Activated CD4-positive, CD25-positive, alpha-beta regulatory T cell treated with anti-CD3 and anti-CD28 coated beads, Interleukin-2, amount 50 U/mL, for 24 hours (primary cell): ENCODE measurements at places on chromosomes 4 and X.

DNA sequence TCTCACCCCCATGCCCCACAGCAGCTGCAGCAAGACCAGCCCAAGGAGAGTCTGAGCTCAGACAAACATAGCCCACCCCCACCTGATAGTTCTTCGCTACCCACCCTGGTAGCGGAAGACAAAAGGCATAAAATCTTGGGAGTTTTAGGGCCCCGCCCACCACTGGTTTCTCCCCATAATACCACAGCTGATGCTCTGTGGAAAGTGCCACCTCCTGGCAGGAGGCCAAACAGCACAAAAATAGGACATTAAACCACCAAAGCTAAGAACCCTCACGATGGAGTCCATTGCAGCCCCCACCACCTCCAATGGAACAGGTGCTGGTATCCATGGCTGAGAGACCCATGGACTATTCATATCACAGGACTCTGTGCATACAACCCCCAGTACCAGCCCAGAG, 226.7 kb downstream of the SNCA start:
- ATAC-seq: no peak

DNA sequence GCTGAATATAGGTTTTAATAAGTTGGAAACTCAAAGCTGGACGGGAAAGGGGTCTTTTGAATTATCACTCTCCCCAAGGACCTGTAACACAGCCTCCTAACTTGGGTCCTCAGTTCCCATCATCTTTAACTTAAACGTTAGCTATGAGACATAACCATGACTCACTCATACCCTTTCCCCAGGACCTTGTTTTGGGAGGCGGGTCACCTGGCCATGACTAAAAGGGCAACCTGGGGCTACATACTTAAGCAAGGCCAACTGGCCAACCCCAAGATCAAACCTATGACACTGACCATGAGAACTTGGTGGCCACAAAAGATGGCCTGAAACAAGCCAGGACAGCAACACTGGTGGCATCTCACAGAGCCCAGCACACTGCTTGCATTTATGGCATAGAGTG, 89.0 kb downstream of the SH3KBP1 start:
- peak; percentile 50 for ATAC-seq

DNA sequence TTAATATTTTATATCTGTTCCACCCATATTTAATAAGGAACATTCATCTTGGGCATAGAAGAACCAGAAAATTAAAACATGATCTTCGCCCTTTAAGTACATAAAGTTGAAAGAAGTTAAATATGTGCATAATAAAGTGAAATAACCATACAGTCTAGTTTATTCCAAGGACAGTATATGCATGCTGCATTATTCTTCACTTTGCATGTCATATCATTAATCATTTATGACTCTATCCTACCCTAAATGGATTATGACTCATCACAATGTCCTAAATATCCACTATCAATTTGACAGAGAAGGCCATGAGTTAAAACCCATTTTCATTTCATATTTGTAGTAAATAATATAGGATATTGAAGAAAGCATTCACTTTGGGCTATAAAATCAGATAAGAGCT, 576.5 kb upstream of the GNPDA2 start:
- ATAC-seq: no peak

- ATAC-seq: peak; percentile 98
Measured at GRCh38 chr4:56544573-56545131, 39.1 kb downstream of the ARL9 start.
